Brain (organoid and tissue), 16 donors: ENCODE measurements at places on chromosomes 13 and 19. TPM values are rescaled to one million over a fixed set of nuclear protein-coding genes. Genes with fewer than 3 reads are reported as not detected.
A peak's percentile ranks its signal among the peaks of the same experiment; 100 is the strongest.

- DNase-seq = no peak
Measured at GRCh38 chr13:37666036-37666435, 67.5 kb upstream of the POSTN start.

The NXNL1 gene
- polyA plus RNA-seq = not detected

DNA sequence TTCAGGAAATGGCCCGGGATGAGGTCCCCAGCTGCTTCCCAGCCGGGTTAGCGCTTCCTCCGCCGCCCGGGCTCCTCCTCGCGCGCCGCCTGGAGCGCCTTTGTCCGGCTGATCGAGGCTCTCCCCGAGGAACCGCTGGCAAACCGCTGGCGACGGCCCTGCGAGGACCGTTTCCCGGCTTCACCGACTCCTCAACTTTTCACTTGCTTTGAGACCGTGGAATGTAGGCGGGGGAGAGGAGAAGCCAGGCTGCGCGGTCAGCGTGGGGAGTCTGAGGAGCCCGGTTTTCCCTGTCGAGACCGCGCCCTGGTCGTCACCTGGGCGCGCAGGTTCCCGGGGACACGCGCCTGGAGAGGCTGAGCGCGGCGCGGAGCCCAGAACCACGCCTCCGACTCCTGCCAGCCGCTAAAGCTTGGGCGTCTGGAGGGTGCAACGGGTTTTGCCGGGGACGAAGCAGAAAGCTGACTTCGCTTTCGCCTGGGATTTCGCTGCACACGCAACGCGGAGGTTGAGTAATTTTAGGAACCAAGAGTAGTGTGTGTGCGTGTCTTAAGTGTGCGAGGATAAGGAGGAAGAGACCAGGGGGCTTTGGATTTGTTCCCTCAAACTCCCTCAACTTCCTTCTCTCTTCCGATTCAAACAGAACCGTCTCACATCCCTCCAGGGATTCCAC lies 7.3 kb upstream of the DGKH start:
- peak; percentile 49 for DNase-seq

- DNase-seq = peak; percentile 94
Measured at GRCh38 chr19:44141191-44142058, at the start of gene ZNF234. Gene ZNF234, plus strand, starts transcription at chr19:44141554. Its CDS starts 3,079 bp downstream, at chr19:44144633.

DNA sequence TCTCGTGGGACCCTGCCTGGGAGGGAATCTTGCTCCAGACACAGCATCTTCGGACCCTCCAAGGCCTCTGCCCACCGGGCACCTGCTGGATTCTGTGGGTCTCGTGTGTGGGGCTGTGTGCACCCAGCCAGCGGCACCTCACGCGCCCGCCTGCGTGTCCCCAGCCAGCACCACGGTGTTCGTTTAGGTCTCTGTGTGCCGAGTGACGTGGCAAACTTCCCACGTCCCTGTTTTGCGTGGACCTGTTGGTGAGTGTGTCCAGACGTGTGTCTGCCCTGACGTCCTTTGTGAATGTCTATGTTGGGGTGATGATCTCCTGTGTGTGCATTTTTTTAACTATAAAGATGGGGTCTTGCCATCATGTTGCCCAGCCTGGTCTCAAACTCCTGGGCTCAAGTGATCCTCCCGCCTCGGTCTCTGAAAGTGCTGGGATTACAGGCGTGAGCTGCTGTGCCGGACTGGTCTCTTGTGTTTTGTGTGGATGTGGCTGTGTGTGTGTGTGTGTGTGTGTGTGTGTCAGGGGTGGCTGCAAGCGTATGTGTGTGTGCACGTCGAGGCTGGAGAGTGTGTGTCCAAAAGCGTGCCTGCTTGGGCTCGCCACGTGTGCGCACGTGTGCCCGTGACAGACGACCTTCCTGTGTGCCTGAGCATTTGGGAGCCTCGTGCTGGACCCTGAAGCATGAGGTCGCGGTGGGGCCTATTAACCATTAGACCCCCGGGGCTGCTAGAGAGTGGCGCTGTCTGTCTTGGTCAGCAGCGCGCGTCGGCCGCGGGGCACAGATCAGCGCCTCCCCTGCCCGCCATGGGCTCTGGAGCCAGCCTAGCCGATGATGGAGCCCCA lies 15.7 kb downstream of the ARID3A start:
- no peak for DNase-seq

The ZBTB7A gene
- polyA plus RNA-seq = 17.0 TPM

GRCh38 chr19:35715981-35716800 lies 1.6 kb upstream of the KMT2B start:
- no peak for DNase-seq

The ZNF729 gene
- polyA plus RNA-seq = not detected

DNA sequence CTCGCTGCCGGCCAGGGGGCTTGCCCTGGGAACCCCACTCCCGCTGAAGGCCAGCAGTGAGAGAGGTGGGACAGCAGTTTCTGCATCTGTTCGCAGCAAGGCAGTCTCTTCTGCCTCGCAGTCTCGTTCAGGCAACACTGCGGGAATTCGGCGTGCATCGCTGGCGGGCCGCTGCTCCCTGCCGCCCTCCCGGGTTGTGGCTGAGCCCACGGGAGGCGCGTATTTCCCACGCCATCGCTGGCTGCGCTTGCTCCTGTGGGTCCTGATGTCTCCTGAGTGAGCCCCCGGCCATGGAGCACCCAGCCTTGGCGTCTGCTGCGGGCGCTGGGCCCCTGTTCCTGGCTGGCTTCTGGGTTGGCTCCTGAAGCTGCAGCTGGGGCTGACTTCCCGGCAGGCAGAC lies 227.9 kb downstream of the TEX29 start:
- no peak for DNase-seq

GRCh38 chr13:109764470-109765291 lies 21.7 kb downstream of the IRS2 start:
- DNase-seq = peak; percentile 91

- peak; percentile 83 for DNase-seq
Measured at GRCh38 chr13:77853703-77854102, 64.9 kb downstream of the EDNRB start.

The KLK11 gene
- polyA plus RNA-seq = 1.6 TPM

DNA sequence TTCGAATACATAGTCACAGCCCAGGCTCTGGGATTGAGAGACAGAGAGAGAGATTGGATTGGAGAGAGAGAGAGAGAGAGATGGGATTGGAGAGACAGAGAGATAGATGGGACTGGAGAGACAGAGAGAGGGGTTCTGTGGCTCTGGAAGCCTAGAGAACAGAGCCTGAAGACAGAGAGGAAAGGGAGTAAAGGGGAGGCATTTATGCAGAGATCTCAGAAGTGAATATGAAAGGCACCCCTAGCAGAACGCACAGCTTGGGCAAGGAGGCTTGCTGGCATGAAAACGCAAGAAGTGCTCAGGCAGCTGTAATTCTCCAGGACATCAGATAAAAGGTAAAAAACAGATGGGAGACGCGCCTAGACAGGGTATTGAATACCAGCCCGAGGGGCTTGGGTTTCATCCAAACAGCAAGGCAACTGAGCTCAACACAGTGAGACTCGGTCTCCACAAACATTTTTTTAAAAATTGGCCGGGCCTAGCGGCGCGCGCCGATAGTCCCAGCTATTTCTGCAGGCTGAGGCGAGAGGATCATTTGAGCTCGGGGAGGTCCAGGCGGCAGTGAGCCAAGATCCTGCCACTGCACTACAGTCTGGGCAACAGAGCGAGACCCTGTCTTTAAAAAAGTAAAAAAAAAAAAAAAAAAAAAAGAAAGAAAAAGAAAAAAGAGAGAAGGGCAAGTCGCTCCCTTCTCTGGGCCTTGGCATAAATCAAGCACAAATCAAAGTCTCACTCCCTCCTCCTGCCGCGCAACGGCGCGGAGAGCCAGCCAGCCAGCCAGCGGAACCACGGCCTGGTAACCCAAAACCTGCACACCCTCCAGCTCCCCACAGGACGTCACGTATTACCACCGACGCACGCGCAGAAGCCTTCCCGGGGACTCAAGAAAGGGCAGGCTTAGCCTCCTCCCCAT lies 774 bp upstream of the PPP2R1A start:
- DNase-seq = no peak

GRCh38 chr13:48476215-48476614 lies 56.7 kb downstream of the RCBTB2 start:
- no peak for DNase-seq

DNA sequence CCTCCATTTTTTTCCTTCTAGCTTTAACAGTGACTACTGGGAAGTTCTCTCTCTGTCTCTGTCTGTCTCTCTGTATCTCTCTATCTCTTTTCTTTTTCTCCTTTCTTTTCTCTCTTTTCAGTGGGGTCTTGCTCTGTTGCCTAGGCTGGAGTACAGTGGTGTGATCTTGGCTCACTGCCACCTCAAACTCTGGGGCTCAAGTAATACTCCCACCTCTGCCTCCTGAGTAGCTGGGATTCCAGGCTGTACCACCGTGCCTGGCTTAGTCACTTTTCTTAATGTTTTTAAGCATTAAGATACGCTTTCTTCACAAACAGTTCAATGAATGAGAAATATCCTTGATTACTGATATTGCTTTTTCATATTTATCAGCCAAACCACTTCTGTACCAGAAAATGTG lies 13.1 kb downstream of the PCCA start:
- no peak for DNase-seq

GRCh38 chr19:44924243-44924725 lies 9.9 kb downstream of the APOC1 start:
- no peak for DNase-seq

The PSG1 gene
- polyA plus RNA-seq = not detected
